ENCODE measurements at places on chromosomes 4 and X.

DNA sequence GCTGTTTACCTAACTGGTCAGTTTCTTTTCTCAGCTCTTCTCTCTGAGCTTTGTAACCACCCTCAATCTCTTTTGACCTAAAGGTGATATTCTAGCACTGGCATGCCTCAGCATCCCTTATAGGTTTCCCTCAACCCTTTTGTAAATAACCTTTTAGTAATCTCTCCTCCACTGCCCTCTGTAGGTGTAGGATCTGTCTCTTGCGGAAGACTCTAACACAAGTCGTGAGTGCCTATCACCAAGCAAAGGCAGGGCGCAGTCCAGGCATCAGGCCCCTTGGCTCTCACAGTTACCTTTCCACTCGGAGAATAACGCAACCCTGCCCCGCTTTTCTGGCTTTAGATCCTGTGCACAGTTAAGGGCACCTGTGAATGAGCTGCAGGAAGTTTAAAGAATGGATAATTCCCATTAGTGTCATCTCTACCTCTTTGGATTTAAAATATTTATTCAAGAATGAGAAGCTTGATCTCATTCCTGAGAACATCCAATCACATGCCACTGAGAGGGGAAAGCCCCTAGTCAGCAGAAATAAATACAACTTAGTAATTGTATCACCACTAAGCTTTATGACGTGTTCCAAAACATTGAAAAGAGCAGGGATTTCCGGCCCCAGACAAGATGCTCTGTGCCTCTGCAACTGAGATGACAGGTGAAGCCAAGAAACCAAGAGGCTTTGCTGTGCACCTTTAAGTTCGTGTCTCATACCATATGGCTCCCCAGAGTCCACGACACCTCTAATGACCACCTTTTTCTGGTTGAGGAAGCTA is 58.8 kb downstream of the SPINK2 start:
- DNase-seq: no peak

DNA sequence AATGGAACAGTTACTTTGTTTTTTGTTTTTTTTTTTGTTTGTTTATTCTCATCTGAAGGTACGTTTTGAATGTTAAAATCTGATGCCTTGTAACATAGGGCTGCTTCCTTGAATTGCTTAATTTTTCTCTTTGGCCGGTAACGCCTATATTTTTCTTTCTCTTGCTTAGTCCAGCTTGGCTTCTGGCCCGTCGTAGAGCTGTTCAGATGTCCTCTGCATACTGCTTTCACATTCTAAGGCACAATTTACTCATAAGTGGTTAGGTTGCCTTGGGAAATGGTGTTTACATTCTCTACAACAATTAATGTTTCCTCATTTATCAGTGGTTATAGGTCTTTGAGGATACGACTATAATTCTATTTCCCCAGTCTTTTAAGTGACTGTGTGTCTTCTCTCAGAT is 7.9 kb downstream of the NONO start:
- DNase-seq: no peak

- DNase-seq: no peak
These were observed 1389.5 kb downstream of the FAM133A start for GRCh38 chrX:95063554-95063953.

DNA sequence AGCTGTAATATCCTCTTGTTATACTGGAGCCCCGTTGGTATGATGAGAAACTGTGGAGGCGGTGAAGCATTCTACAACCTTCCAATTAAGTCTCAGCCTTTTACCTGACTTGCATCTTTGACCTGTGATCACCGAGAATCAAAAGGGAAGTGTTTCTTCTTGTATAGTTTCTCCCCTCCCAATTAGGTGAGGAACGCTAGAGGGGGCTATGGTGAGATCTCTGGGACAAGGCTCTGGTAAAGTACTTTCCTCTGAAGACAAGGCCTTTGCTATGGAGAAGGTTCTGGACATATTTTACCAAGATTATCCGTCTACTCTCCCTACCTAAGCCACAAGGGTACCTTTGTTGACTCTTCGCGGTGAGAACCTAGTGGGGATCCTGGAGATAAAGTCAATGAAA is 111.3 kb downstream of the CBLL2 start:
- DNase-seq: no peak

GRCh38 chr4:95091272-95091671 is 333.5 kb downstream of the BMPR1B start:
- no peak for DNase-seq

GRCh38 chrX:118189000-118189399 is 72.4 kb upstream of the KLHL13 start:
- no peak for DNase-seq

DNA sequence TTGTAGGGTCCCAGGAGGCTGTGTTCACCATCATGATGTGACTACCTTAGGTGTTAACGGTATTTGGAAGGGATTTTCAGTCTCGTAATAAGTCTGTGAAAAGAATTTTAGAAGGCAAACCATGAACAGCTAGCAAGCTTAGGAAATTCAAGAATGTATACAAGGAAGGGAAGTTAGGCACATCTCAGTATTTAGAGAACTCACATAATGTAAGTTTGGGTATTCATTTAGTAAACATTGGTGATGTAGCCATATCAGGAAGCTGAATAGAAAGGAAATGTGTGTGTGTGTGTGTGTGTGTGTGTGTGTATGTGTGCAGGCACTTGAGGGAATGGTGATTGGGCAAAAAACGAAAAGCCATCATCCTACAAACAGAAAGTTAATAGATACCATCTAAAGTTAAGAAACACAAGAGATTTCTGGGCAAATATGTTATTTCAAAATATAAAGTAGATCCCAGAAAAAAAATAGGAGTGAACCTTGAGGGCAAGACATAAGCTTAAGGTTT is 34.7 kb upstream of the PRKX start:
- DNase-seq: no peak

DNA sequence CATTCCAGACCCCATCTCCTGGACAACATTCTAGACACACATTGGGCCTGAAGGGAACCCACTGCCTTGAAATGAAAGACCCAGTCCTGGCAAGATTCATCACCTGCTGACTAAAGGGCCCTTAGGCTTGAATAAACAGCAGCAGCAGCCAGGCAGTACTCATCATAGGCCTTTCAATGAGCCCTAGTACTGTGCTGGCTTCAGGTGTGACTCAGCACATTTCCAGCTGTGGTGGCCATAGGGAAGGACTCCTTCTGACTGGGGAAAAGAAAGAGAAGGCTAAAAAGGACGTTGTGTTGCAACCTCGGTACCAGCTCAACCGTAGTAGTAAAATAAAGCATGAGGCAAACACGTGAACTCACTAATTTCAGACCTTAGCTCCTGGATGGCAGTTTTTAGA is 344.0 kb downstream of the ACTRT1 start:
- DNase-seq: no peak

- DNase-seq: no peak
These were observed 7.3 kb downstream of the TAB3 start for GRCh38 chrX:30881797-30882196.

GRCh38 chr4:80171656-80172055 is 25.6 kb upstream of the PRDM8 start:
- no peak for DNase-seq

- DNase-seq: no peak
These were observed 74.6 kb downstream of the DOCK11 start for GRCh38 chrX:118570209-118570608.

GRCh38 chr4:83486457-83487129 is 1.7 kb upstream of the ABRAXAS1 start:
- DNase-seq: no peak

GRCh38 chrX:7127056-7127455 is 20.5 kb upstream of the STS start:
- no peak for DNase-seq

GRCh38 chrX:129600981-129601424 is 53.8 kb downstream of the APLN start:
- no peak for DNase-seq

- DNase-seq: no peak
These were observed 31.3 kb downstream of the REPS2 start for GRCh38 chrX:16977771-16978170.

- no peak for DNase-seq
These were observed 18.4 kb upstream of the TBC1D1 start for GRCh38 chr4:37872310-37872988.

GRCh38 chrX:139200346-139200745 is 330.2 kb upstream of the F9 start:
- DNase-seq: no peak

GRCh38 chrX:40111868-40112267 is 14.1 kb upstream of the BCOR start:
- DNase-seq: no peak

DNA sequence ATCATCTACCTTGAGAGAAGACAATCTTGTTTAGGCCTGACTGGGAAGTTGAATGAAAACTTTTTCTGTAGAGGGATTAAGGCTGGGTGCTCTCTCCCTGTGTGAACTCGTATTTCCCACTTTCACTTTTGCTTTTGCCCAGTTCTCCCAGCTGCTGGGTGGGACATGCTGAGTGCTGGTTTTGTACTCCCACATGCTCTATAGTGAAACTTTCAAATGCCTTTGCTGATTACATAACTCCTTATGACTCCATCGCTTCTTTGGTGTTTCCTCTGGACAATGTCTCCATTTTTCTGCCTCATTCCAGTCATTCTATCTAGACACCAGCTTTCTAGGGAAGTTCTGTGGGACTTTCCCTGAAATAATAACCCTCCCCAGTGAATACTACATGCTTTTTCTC is 100.5 kb downstream of the CLNK start:
- no peak for DNase-seq

- no peak for DNase-seq
These were observed 9.7 kb downstream of the RAP2C start for GRCh38 chrX:132209527-132209926.

- no peak for DNase-seq
These were observed 279.7 kb downstream of the CAMK2D start for GRCh38 chr4:113481820-113482219.

GRCh38 chr4:177484613-177485021 is 42.4 kb upstream of the AGA start:
- no peak for DNase-seq

GRCh38 chr4:38805530-38806145 is 1.0 kb upstream of the TLR1 start:
- DNase-seq: no peak
